ENCODE measurements at places on chromosomes 1 and 21.

GRCh38 chr1:93502571-93502970 lies 54.7 kb downstream of the FNBP1L start:
- peaks cover 42% of the 10 kb centered on the region for H3K4me1 ChIP-seq
- H3K27ac ChIP-seq = 0 out of 2 replicates have a peak overlapping the region, but pooled peaks have one; percentile 89

DNA sequence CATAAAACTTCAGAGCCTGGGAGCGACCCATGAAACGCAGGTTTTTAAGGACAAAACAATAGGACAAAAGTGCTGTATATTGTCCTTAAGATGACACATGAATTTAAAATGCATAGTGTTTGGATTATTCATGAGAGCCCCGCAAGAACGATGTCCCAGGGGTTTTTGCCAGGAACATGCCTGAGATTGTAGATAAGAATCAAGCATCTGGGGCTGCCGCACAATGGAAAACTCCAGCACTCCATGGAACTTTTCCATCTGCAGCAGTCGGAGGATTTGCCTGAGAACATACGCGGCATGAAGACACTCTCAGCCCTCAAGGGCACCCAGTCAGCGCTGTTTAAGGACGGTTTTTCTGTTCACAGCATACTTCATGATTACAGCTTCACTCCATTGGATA lies 5.3 kb upstream of the ERG start:
- no peaks in the 10 kb centered on the region for H3K27me3 ChIP-seq
- no peak overlapping the region for H3K27ac ChIP-seq
- peaks cover 54% of the 10 kb centered on the region for H3K4me1 ChIP-seq
- H3K4me3 ChIP-seq = no peak overlapping the region
- no peaks in the 10 kb centered on the region for H3K36me3 ChIP-seq
- DNase-seq = no peak

- peaks cover 77% of the 10 kb centered on the region for H3K36me3 ChIP-seq
- no peak overlapping the region for H3K27ac ChIP-seq
- H3K4me3 ChIP-seq = no peak overlapping the region
- no peak for DNase-seq
- no peaks in the 10 kb centered on the region for H3K27me3 ChIP-seq
These were observed 28.3 kb downstream of the HEATR1 start for GRCh38 chr1:236576004-236576403.

GRCh38 chr1:65948609-65949229 lies 156.0 kb downstream of the PDE4B start:
- no peak overlapping the region for H3K27ac ChIP-seq
- no peaks in the 10 kb centered on the region for H3K36me3 ChIP-seq
- H3K4me1 ChIP-seq = no peaks in the 10 kb centered on the region
- no peak for DNase-seq
- H3K27me3 ChIP-seq = no peaks in the 10 kb centered on the region

GRCh38 chr1:182215764-182216163 lies 154.3 kb upstream of the ZNF648 start:
- H3K36me3 ChIP-seq = peaks cover 6% of the 10 kb centered on the region
- no peak for DNase-seq
- H3K27me3 ChIP-seq = no peaks in the 10 kb centered on the region
- no peak overlapping the region for H3K27ac ChIP-seq
- no peaks in the 10 kb centered on the region for H3K4me1 ChIP-seq

- H3K36me3 ChIP-seq = peaks cover 41% of the 10 kb centered on the region
- H3K27me3 ChIP-seq = no peaks in the 10 kb centered on the region
- no peak overlapping the region for H3K4me3 ChIP-seq
- no peak overlapping the region for H3K27ac ChIP-seq
These were observed 146.8 kb downstream of the DYRK1A start for GRCh38 chr21:37513383-37513782.

- H3K4me1 ChIP-seq = peaks cover 15% of the 10 kb centered on the region
- no peaks in the 10 kb centered on the region for H3K27me3 ChIP-seq
- no peak overlapping the region for H3K27ac ChIP-seq
- no peak overlapping the region for H3K4me3 ChIP-seq
These were observed 29.4 kb upstream of the SSX2IP start for GRCh38 chr1:84719543-84720217.

GRCh38 chr1:166721145-166721544 lies 118.1 kb upstream of the POGK start:
- no peaks in the 10 kb centered on the region for H3K27me3 ChIP-seq
- no peak for DNase-seq
- peaks cover 55% of the 10 kb centered on the region for H3K36me3 ChIP-seq
- no peak overlapping the region for H3K4me3 ChIP-seq
- H3K27ac ChIP-seq = no peak overlapping the region
- H3K4me1 ChIP-seq = no peaks in the 10 kb centered on the region

DNA sequence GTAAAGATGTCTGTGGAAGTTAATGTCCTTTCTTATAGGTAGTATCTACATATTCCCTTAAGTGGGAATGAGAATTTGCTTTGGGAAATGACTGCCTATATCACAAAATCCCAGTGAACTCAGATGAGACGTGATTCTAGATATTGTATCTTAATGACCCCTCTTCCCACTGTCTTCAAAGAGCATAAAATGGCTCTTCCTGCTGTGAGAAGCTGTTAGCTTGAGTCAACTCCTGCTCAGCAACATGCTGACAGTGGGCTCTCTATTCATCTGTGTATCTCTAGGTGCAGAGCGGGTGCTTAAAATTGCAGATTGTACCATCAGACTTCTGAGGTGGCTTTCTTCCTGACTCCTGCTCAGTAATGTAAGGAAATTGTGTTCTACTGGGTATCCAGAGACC lies 100.6 kb downstream of the SPAG17 start:
- no peak overlapping the region for H3K27ac ChIP-seq
- no peak overlapping the region for H3K4me3 ChIP-seq
- H3K36me3 ChIP-seq = no peaks in the 10 kb centered on the region
- peaks cover 26% of the 10 kb centered on the region for H3K4me1 ChIP-seq
- no peak for DNase-seq
- peaks cover 8% of the 10 kb centered on the region for H3K27me3 ChIP-seq

- H3K4me1 ChIP-seq = no peaks in the 10 kb centered on the region
- H3K36me3 ChIP-seq = peaks cover 6% of the 10 kb centered on the region
- no peaks in the 10 kb centered on the region for H3K27me3 ChIP-seq
- no peak overlapping the region for H3K27ac ChIP-seq
- no peak for DNase-seq
These were observed 37.4 kb downstream of the NIPAL3 start for GRCh38 chr1:24452922-24453485.

DNA sequence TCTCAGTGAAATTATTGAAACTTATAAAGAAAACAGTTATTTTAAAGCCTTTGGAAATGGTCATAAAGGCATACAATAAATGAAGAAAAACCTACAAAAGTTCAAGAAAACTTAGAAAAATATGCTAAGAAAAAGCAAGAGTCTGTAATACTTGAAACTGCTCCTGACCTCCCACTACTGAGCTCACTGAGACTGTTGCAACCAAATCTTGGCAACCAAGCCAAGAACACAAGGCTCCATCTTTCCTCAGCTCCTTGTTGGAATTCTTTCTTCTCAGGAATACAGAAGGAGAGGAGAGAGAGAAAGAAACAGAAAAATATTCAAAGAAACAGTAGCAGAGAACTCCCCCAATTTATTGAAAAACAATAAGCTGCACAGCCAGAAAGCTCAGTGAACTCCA lies 160.5 kb downstream of the RASAL2 start:
- peaks cover 61% of the 10 kb centered on the region for H3K4me1 ChIP-seq
- no peak for DNase-seq
- H3K27me3 ChIP-seq = no peaks in the 10 kb centered on the region
- H3K36me3 ChIP-seq = peaks cover 4% of the 10 kb centered on the region
- peak overlapping the region; percentile 96 for H3K27ac ChIP-seq

GRCh38 chr1:75482951-75483350 lies 128.0 kb downstream of the SLC44A5 start:
- no peaks in the 10 kb centered on the region for H3K4me1 ChIP-seq
- H3K27me3 ChIP-seq = no peaks in the 10 kb centered on the region
- H3K4me3 ChIP-seq = no peak overlapping the region
- peaks cover 23% of the 10 kb centered on the region for H3K36me3 ChIP-seq

GRCh38 chr21:29645666-29646553 lies 293.9 kb downstream of the GRIK1 start:
- H3K4me1 ChIP-seq = no peaks in the 10 kb centered on the region
- no peaks in the 10 kb centered on the region for H3K27me3 ChIP-seq
- no peak for DNase-seq
- no peaks in the 10 kb centered on the region for H3K36me3 ChIP-seq
- no peak overlapping the region for H3K4me3 ChIP-seq

- no peak for DNase-seq
- H3K36me3 ChIP-seq = no peaks in the 10 kb centered on the region
- H3K27ac ChIP-seq = no peak overlapping the region
These were observed 2.2 kb upstream of the UBXN10 start for GRCh38 chr1:20183616-20184271.

- no peak for DNase-seq
- no peak overlapping the region for H3K4me3 ChIP-seq
- peaks cover 6% of the 10 kb centered on the region for H3K27me3 ChIP-seq
These were observed 58.0 kb downstream of the CLIC6 start for GRCh38 chr21:34726627-34727337.
